Stimulated activated CD8-positive, alpha-beta memory T cell treated with anti-CD3 and anti-CD28 coated beads, Interleukin-4, amount 100 ng/mL, for 1 hour (primary cell): ENCODE measurements at places on chromosomes 6 and 20.

DNA sequence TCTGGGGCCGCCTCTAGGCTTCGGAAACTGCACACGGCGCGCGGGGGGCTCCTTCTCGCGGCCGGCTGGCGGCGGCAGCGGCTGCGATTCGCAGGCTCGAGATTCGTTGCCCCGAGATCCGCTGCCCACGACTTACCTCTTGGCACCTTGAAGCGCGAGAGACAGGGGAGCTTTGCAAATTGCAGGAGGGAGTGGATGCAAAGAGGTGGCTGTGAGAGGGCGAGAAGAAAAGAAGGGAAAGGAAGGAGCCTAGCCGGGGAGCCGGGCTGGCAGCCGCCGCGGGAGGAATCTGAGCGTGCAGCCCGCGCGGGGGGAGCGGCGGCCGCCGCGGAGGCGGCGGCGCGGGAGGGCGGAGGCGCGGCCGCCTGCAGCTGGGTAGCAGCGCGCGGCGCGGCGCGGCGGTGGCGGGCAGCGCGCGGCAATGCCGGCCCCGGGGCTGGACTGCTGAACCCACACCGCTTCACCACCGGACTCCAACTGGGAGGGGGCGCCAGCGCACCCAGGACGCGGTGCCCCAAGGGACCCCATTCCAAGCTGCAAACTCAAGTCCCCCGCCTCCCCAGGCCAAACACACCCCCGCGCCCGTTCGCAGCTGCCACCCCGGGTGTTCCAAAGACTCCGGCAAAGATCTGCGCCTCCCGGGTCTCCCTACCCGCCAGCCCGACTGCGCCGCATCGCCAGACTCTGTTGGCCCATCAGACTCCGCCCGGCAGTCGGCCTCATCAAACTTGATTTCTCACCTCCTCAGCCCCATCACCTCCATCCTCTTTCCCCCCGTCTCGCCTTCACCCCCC is 44.2 kb upstream of the SUPT3H start:
- no peak for DNase-seq

- DNase-seq, result no peak
Measured at GRCh38 chr20:60073086-60073485, 114.9 kb downstream of the CDH26 start.

DNA sequence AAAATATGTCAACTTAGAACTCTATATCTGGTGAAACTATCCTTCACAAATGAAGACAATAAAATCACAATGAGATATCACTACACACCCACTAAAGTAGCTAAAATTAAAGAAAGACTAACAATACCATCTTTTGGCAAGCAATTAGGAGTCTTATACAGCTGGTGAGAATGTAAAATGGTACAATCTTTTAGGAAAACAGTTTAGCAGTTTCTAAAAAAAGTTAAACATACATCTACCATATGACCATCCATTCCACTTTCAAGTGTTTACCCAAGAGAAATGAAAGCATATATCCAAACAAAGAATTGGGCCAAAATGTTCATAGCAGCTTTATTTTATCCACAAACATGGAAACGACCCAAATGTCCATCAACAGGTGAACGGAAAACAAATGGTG is 13.8 kb upstream of the EEF1A1 start:
- no peak for DNase-seq

- DNase-seq, result no peak
Measured at GRCh38 chr6:155595284-155595683, 139.6 kb upstream of the NOX3 start.

- DNase-seq, result no peak
Measured at GRCh38 chr6:46793138-46793537, at the start of gene MEP1A. MEP1A (plus strand) TSS chr6:46793389; CDS start chr6:46793399, 10 bp downstream.
